ENCODE measurements at places on chromosomes 4 and X. TPM values are rescaled to one million over a fixed set of nuclear protein-coding genes. Genes with fewer than 3 reads are reported as not detected.

DNA sequence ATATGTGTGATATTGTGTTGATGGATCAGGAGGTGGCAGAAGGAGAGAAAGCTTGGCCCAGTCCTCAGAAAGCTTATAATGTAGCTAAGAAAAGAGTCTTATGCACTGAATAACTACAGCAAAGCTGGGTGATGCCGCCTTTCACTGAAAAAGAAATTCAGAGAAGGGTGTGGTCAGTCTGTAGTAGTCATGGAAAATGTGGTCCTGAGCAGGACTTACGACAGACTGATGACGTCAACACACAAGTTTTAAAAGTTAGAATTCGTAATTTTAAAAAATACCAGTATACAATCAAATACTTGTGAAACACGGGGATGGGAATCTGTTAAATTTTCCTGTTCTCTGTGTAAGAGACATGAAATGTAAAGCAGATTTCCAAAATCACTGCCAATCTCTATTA, 87.0 kb upstream of the RAPGEF2 start:
- DNase-seq = no peak

DNA sequence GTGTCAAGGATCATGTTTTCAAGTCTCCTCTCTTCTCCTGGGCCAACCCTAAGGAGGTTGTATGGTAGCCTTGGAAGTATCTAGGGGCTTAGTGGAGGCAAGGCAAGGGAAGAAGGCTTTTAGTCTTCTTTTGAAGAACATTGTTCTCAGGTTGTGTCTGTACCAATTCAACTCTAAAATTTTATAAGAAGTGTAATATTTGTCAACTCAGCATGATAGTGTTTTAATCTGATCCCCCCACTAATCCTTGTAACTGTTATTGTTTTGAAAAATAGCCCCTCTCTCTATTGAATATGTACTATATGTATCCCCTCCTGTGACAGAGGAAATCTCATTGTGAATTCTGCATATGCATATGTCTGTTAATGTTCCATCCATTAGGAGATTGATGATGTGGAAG, 345.4 kb downstream of the CFAP299 start:
- no peak for DNase-seq

GRCh38 chr4:80587871-80588385, 252.4 kb downstream of the CFAP299 start:
- no peak for DNase-seq

DNA sequence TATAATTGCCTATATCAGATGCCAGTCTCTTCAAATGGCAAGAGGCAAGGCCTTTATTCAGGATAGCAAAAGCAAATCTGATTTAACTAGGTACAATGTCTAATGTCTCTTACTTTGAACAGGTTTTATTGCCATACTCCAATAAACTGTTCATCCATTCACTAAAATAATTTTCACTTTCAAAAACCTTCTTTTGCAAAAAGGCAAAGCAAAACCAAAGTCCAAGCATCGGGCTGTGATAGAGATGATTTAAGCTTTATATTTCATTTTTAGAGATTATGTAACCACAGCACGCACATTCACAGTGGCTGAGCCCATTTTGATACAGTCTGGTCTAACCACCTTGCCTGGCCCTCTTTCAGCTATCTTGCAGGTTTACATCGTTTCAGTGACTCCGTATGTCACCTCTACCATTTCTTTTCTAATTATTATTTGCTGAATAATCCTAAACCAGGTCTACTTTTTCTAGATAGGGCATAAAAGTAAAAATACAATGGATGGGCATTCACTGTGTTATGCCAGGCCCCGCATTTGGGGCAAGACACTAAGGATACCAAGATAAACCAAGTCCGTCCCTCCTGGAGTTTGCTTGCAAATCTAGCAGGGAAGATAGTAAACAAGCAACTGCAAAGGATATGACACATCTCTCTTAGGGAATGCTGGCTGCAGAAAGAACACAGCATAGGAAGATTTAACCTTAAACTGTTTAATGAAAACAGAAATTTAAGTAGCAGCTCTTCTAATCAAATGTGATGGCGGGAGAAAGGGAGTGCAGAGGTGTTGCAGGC, 1.8 kb downstream of the CASP3 start:
- no peak for DNase-seq

- DNase-seq = no peak
These were observed 48.0 kb downstream of the ETNPPL start for GRCh38 chr4:108714880-108715279.

GRCh38 chrX:46903458-46904242, 8.6 kb upstream of the JADE3 start:
- DNase-seq = peak; percentile 80

DNA sequence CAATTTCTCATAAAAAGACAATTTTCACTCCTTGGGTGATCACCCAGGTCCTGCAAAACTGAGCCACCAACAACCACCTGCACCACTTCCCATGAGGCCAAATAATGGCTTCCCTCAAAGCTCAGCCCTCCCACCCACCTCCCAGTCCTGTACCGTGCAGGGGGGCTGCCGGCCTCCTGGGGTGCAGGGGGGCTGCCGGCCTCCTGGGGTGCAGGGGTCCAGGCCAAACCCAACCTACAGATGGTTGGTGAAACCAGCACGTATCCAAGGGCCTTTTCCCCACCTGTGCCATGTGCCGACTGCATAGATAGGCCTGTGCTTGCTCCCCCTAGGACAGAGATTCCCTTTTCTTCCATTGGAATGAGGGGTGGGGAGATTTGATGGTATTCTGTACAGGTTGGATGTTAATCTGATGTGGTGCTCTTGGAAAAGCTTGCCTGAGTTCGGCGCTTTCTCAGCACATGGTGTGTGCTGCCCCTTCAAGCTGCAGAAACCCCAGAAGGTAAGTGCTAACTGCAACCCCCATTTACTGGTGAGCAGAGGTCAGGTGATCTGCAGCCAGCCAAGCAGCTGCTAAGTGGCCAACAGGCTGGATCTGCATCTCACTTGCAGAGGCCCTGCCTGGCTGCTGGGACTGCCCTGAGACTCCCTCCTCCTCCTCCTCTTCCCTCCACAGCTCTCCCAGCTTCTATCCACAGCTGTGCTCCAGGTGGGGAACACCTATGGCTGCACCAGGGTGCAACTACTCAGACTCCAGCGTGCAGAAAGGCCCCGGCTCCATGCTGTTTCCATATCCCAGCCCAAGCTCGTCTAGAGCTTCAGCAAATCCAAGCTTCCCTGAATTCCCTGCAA, 38.8 kb downstream of the FRG1 start:
- no peak for DNase-seq

DNA sequence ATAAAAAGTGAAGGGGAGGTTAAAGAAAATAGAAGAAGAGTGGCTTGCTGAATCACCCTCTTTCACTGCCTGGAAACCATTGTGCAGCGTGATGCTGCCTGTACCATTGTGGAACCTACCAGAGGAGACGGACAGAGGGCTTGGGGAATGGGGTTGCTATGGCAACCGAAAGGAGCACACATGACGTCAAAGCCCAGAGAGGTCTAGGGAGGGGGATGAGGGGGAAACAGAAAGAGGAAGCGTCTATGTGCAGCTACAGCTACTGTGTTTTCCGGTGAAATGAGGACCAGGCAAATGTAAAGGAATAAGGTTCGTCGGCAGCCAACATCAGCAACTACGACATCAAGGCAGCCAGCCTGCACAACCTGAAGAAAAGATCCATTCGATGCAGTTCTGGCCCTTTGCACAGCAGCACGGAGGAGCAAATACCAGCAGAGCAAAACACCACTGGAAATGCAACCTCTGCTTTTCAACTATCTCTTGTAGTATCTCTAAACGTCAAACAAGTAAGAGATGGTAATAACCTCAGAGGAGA, at the start of gene MAPK10:
Gene MAPK10, minus strand, starts transcription at position 110 of the 535 bp plus-strand sequence.
- peak; percentile 26 for DNase-seq

DNA sequence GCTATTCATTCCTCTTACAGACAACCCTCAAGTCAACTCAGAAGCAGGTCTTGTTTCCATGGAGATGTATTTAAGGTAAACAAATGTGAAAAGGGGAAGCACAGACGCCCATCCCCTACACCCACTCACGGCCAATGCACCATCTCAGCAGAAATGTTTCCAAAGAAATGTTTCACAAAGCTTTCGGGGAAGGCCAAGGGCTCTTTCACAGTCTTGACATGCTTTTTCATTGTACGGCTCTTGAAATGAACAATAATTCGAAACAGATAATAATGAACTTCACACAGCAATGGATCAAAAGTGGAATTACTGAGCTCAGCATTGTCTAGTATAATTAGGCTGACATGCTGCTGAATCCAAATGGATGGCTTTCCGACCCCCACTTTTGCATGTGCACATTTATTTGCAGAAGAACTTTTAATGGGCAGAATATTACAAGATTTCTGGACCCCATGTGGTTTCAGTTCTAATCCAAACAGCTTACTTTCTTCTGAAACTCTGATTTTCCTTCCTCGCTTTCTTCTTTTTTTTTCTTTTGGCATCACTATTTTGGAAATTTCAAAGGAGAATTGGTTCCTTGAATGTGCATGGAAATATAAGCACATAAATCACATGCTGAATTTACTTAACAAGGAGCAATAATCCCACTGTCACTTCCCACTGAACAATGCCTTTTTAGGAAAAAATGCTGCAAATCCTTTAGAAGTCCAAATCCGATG, 160.9 kb downstream of the SMIM20 start:
- no peak for DNase-seq

- DNase-seq = peak; percentile 17
These were observed at the start of gene DCTD for GRCh38 chr4:182917182-182918043. DCTD (minus strand) TSS chr4:182917386; CDS start chr4:182915568, 1,818 bp downstream.

DNA sequence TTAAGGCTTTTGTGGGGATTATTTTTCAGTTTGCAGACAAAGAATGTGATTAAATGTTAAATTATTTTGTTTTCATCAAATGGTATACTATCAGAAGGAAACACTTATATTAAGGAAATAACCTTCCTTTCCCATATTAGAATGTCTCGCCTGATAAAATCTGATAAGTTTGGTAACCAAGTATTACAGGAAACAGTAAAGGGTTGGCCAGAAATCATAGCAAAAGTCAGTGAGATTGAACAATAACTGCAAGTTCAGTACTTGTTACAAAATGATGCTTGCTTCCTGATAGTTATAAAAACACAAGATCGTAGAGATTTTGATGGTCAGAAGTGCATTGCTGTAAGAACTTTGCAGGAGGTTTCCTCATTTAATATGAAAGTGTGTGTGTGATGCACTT, 40.5 kb downstream of the FABP2 start:
- DNase-seq = peak; percentile 73

GRCh38 chrX:373641-374471, 12.9 kb downstream of the PPP2R3B start:
- DNase-seq = peak; percentile 75

GRCh38 chr4:123257591-123257990, 139.0 kb upstream of the SPRY1 start:
- peak; percentile 63 for DNase-seq

- no peak for DNase-seq
These were observed 776 bp downstream of the PABPC4L start for GRCh38 chr4:134200811-134201215.

GRCh38 chr4:186739802-186740434, 16.3 kb upstream of the FAT1 start:
- no peak for DNase-seq

DNA sequence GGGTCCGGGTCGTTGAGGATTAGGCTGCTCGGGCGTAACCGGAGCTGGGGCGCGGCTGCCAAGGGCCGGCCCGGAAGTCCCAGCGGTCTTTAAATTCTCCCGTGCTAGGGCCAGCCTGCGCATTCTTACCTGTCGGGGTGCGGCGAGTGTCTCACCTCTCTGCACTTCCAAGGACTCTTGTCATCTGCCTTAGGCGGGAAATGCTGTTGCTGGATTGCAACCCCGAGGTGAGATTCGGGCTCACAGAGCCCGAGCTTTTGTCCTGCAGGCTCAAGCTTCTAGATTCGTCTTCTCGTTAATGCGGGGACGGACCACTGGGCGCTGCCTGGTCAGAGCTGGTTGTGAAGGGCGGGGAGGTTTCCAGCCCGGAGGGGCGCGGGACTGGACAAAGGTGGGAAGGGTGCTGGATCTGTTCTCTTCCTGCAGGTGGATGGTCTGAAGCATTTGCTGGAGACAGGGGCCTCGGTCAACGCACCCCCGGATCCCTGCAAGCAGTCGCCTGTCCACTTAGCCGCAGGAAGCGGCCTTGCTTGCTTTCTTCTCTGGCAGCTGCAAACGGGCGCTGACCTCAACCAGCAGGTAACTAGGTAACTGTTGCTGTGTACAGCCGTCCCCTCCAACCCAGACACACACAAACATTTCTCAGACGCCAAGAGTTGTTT, at the start of gene ANKRD37:
Gene ANKRD37, plus strand, starts transcription at position 118 of the 662 bp plus-strand sequence. Its CDS starts 83 bp downstream, at position 201.
- peak; percentile 88 for DNase-seq

GRCh38 chr4:184287697-184288255, 70.1 kb upstream of the ENPP6 start:
- DNase-seq = peak; percentile 41

GRCh38 chr4:151729731-151730559, 30.9 kb downstream of the GATB start:
- DNase-seq = no peak

DNA sequence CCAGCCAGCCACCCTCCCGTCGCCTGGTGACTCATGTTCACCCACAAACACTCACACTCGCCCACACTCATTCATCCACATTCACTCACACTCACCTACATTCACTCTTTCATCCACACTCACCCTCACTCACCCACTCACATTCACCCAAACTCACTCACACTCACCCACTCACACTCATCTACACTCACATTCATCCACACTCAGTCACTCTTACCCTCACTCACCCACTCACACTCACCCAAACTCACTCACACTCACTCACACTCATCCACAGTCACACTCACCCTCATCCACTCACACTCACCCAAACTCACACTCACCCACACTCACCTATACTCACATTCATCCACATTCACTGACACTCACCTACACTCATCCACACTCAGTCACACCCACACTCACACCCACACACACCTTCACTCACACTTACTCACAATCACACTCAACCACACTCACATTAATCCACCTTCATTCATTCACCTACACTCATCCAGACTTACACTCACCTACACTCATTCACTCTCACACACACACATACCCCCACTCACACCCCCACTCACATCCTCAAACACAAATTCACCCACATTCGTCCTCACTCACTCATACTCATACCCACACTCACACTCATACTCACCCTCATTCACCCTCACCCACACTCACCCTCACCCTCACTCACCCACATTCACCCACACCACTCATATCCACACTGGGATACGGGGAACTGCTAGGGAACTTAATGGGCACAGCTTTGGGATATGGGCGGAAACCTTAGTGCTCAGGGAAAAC, 2221.6 kb upstream of the AGA start:
- DNase-seq = no peak

- DNase-seq = peak; percentile 19
These were observed 29.9 kb downstream of the CPEB2 start for GRCh38 chr4:15031993-15032675.

- DNase-seq = no peak
These were observed 1.0 kb upstream of the OTOP1 start for GRCh38 chr4:4227510-4228355.

Gene LGI2
- under 0.01 TPM for total RNA-seq

Gene BRS3
- total RNA-seq = not detected

Gene CDKL2
- total RNA-seq = 0.13 TPM

Gene SRPX2
- total RNA-seq = 4.0 TPM

Gene MAGEE1
- 1.0 TPM for total RNA-seq

Gene CLGN
- 0.26 TPM for total RNA-seq

Gene RELL1
- total RNA-seq = 106 TPM

Gene NDP
- under 0.01 TPM for total RNA-seq

Gene TLR2
- total RNA-seq = 0.13 TPM

Gene FAM184B
- not detected for total RNA-seq

Gene EDA2R
- total RNA-seq = 1.2 TPM

Gene FBXL5
- 81.9 TPM for total RNA-seq

Gene USP9X
- 137 TPM for total RNA-seq

Gene NXF2
- total RNA-seq = not detected

Gene CYTL1
- 41.8 TPM for total RNA-seq

Measured in dermis microvascular lymphatic vessel endothelial cell (primary cell).